ENCODE measurements at places on chromosomes 7 and 10.
A peak's percentile ranks its signal among the peaks of the same experiment; 100 is the strongest.

DNA sequence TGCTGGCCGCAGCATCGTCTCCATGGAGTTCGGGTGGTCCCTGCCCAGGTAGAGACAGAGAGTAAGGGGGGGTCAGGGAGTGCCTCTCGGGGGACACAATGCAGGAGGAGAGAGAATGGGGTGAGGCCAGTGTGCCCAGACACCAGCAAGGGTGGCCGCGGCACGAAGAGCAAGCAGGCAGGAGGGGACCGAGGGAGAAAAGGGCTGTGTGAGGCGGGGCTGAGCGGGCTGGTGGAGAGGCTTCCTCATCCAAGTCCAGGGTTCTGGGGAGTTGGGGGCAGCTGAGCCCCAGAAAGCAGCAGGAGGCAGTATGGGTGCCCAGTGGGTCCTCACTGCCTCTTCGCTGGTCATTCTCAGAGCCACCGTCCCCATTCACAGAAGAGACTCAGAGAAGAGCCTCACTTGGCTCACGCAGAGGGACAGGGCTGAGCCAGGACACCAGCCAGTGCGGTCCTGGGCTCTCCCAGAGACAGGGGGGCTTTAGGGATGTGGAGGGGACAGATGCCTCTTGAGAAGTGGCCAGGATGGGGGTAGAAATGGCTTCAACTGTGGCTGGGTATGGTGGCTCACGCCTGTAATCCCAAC is 78.9 kb downstream of the MICALL2 start:
- DNase-seq: no peak

- DNase-seq: no peak
Measured at GRCh38 chr7:159030490-159031134, 114.1 kb downstream of the VIPR2 start.

- DNase-seq: no peak
Measured at GRCh38 chr7:150402671-150403321, 23.7 kb downstream of the ZNF775 start.

- no peak for DNase-seq
Measured at GRCh38 chr10:120789303-120790203, 61.6 kb upstream of the WDR11 start.

DNA sequence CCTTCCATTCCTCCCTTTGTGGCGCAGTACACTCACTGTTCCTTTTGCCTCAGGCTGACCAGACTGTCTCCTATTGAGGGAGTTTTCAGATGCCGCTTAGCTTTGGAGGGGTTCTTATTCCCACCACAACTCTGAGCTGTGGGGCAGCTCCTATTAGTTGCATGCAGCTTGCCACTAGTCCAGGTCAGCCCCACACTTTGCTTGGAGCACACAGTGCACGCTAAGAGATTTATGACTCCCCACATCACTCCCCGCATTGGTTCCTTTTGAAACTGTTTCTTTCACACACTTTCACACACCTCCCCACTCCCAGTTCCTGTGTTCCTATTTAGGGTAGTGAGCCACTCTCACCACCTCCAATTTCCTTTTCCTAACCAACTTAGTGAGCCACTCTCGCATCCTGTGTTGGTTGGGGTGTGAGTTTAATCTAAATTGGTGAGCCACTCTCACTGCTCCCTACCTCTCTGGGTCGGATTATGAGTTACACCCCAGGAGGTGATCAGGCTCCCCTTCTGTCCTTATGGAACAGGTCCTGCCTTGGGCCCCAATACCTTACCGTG is 10.4 kb upstream of the ZNF485 start:
- DNase-seq: peak; percentile 4

DNA sequence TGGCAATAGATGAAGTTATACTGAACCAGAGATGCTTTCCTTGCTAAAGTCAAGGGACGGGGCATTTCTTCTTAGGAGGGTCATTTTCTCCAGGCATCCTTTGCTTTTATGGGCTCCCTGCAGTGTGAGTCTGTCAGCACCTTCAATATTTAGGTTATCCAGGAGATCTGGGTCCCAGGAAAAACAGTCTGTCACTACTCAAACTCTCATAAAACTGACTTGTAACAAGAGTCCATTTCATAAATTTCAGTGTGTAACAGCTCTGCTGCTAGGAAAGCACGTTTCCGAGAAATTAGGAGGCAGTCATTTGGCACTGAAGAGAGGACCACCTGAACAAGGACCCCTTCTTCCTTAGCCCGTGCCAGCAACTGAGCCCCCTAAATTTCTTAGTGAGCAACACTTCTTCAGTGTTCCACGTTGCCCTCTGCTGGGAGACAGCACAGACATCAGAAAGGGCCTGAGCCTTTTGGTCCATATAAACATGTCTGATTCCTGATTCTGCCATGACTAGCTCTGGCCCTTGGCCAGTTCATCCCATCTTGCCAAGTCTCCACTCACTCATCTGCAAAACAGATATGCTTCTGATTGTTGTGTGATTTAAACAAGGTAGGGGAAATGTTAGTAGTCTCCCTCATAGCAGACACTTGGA is 7.2 kb downstream of the GCC1 start:
- DNase-seq: no peak

- DNase-seq: no peak
Measured at GRCh38 chr10:83886871-83887270, 252.4 kb upstream of the GHITM start.

GRCh38 chr7:15556339-15557105 is 5.3 kb downstream of the AGMO start:
- no peak for DNase-seq

DNA sequence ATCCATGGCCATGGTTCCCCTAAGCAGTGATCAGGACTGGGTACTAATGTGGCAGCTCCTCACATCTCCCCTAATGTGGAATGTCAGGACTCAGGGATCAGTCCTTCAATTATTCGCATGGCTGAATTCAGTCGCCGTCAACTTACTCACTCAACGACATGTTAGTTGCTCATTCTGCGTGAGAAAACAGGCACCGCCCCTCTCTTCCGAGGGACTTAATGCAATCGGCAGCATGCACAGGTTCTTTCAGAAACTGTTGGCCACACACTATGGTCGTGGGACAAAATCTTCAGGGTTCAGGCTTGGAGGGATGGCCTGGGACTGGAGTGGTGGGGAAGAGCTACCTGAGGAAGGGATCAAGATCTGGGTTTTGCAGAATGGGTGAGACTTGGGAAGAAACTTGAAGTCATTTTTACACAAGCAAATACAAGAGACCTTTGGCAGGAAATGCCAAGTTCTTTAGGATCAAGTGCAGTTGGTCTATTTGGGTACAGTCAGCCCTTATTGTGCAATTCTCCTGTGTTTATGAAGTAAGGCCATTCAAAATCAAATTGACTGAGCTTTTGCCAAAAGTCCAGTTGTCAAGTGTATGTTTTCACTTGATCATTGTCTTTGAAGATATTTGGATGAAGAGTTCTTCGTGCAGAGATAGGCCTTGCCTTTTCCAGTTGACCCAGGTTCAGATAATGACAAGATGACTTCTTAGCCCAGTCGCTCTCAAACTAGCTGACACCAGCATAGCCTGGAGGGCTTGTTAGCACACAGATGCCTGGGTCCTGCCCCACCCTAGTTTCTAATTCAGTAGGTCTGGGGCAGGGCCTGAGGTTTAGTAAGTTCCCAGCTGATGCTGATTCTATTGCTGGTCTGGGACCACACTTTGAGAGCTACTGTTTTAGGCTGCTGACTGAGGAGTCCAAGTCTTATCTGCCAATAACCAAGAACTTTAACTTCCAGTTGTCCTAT is 48.5 kb downstream of the LRRC18 start:
- no peak for DNase-seq

GRCh38 chr7:71345117-71345884 is 213.4 kb downstream of the GALNT17 start:
- no peak for DNase-seq

DNA sequence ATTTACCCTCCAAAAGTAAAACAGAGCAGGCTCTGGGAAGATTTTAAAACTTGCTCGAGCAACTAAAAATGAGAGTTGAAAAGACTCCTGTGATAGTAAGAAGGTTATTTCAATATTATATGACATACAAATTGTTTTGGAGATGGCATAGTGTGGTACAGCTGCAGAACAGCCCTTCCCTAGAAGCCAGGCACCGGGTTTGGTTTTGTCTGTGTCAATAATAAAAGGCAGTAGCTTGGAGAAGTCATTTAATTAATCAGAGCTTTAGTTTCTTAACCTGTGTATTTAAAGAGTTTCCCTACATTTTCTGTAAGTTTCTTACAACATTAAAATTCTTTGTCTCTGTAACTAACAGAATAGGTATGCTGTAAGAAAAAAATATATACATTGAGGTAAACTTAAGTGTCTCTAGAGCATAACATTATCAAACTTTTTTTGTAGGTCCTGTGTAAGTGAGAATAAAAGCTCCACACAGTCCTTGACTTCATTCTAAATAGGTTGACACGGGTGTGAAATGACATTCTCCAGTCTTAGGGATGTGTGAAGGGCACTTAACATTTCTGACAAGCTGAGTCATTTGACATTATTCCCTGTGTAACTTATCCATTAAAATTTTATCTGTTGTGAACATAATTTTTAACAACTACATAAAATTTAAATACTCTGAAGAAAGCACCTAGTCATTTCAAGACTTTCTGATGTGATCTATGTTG is 425.0 kb upstream of the ETV1 start:
- no peak for DNase-seq

GRCh38 chr7:69605070-69605469 is 6.8 kb downstream of the AUTS2 start:
- no peak for DNase-seq

GRCh38 chr7:81414411-81414810 is 355.4 kb downstream of the HGF start:
- DNase-seq: no peak

DNA sequence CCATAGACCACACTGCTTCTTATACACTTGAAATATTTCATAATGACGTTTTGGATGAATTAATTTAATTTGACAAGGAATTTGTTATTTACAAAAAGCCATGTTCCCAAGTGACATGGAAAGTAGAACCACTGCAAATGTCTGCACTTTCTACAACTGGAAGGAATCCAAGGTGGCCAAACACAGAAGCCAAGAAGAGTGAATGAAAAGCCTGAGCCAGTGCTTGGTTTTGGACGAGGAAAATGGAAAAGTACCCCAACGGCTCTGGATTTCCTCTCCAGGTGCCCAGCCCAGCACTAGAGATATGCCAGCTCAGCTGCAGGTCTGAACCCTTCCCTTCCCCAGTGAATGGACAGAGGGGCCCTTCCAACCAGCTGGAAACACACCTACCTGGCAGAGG is 279.4 kb downstream of the TNS3 start:
- no peak for DNase-seq

DNA sequence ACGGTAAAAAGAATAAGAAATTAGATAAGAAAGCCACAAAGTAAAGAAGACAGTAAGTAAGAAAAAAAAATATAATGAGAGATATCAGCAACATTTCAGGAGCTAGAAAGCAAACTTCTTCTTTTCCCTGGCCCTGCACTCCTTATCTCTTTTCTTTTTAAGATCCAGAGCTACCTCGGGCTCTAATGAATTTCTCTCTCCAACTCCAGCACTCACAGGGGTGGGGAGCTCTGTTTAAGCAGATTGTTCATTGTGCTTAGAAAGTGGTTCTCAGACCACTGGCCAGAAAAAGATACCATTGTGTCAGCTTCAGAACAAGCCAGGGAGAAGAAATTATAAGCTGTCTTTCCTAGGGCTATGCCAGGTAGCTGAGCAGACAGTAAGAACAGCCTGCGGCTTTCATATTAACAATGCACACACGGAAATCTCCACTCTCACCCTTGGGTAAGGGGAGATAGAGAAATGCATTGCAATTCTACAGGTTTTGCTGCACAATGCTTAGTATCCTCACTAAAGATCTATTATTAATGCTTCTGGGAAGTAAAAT is 19.3 kb downstream of the OR2F1 start:
- DNase-seq: no peak

DNA sequence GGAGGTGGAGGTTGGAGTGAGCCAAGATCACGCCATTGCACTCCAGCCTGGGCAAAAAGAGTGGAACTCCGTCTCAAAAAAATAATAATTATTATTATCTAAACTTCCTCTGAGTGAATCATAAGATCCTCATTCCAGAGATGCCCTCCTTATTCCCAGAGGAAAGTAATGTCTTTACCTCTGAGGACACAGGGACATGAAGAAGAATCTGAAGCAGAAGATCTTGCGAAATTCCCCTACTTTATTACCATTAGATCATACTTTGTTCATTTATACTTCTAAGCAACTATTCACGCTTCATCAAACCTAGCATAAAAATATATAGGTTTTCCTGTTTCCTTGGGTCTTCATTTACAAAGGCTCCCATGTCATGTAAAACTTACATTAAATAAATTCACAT is 143.1 kb downstream of the ETV1 start:
- no peak for DNase-seq
